Daoy (cell line): ENCODE measurements at places on chromosomes 1 and 21. TPM values are rescaled to one million over a fixed set of nuclear protein-coding genes. Genes with fewer than 3 reads are reported as not detected.

GRCh38 chr21:40672602-40673001 is 174.4 kb downstream of the DSCAM start:
- DNase-seq: no peak

The SLC45A3 gene
- 10.5 and 11.8 TPM in 2 replicates for total RNA-seq

The DIRAS3 gene
- total RNA-seq: 67.9 and 69.4 TPM in 2 replicates

- DNase-seq: peak; percentile 74
Measured at GRCh38 chr1:66676613-66677298, 75.5 kb upstream of the DYNLT5 start.

GRCh38 chr1:66778266-66778665 is 22.8 kb downstream of the INSL5 start:
- no peak for DNase-seq
